ENCODE measurements at places on chromosomes 3 and 15.

- no peak for DNase-seq
Measured at GRCh38 chr3:178880274-178880673, 191.3 kb downstream of the ZMAT3 start.

DNA sequence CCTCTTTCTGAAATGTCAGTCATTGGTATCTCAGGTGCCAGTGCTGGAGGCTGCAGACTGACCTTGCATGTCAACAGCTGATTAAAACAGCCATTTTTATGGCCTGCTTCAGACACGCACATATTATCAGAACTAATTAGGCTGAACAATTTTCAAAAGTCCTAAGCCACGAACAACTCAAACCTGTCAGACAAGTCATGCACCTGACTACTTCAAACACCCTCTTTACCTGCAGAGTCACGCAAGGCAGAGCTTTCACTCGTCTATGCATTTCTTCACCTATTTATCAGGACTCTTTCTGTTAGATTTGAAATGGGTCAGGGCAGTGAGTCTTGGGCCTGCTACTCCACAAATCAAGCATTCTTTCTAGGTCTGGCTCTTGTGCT lies 26.7 kb downstream of the CLK3 start:
- DNase-seq, result no peak

DNA sequence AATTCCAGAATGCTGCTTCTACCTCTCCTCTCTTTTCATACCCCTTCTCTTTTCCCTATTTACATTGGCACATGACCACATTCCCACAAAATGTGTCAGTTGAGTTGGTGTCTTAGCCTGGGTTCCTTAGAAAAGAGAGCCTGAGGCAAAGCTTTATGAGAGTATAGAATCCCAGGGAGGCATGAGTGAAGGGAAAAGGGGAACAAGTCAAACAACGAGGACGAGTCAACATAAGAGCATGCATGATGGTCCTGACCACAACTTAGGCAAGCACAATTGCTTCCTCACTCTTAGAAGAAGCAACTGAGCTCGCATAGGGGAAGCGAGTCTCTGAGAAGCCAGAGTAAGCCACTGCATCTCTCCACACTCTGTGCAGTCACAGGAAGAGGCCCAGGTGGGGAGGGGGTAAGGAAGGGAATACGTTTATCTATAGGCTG lies 15.4 kb upstream of the ZNF774 start:
- no peak for DNase-seq

GRCh38 chr15:63391669-63392360 lies 10.2 kb upstream of the CA12 start:
- DNase-seq, result no peak

GRCh38 chr15:66394472-66394871 lies 7.8 kb downstream of the MAP2K1 start:
- no peak for DNase-seq

- no peak for DNase-seq
Measured at GRCh38 chr3:46133285-46133684, 74.8 kb downstream of the CCR1 start.

DNA sequence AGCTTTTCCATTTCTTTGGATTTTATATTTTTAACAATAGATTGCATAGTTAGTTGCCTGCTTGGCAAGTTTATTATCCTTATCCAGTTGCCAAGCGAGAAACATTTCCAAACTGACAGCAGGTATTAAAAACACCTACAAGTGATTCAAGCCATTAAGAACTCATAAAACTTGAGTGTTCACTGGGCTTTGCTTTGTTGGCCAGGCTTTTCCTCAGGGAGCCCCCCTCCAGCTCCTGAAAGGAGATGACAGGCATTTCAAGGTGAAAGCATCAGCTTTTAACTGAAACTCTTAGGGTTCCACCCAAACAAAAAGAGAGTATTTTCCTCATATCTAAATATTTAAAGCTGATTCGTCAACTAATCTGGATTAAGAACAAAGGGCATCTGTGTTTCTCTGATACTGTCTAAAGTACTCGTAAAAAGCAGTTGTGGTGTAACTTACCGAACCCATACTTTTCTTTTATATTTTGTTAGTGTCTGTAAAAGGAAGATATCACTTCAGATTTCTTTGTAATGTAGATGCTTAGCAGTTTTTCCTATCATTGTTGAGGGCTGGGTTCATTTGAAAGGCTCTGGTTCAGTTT lies 363.4 kb downstream of the OTOL1 start:
- DNase-seq, result no peak

- DNase-seq, result peak; percentile 88
Measured at GRCh38 chr3:190120269-190121060, at the start of gene P3H2. Gene P3H2, minus strand, starts transcription at chr3:190120897. Its CDS starts 166 bp downstream, at chr3:190120731.

- DNase-seq, result no peak
Measured at GRCh38 chr3:58329150-58329921, 3.4 kb upstream of the PXK start.

DNA sequence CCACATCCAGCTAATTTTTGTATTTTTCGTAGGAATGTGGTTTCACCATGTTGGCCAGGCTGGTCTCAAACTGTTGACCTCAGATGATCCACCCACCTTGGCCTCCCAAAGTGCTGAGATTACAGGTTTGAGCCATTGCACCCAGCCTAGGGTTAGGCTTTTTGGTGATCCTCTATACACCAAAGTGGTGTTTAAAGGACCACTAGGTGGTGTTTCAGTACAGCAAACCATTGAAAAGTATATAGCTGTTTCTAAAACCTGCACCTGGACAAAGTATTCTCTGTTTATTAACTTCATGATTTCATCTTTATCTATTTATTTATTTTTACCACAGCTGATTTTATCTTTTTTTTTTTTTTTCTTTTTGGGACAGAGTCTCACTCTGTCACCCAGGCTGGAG lies 68.4 kb downstream of the MINDY2 start:
- no peak for DNase-seq

DNA sequence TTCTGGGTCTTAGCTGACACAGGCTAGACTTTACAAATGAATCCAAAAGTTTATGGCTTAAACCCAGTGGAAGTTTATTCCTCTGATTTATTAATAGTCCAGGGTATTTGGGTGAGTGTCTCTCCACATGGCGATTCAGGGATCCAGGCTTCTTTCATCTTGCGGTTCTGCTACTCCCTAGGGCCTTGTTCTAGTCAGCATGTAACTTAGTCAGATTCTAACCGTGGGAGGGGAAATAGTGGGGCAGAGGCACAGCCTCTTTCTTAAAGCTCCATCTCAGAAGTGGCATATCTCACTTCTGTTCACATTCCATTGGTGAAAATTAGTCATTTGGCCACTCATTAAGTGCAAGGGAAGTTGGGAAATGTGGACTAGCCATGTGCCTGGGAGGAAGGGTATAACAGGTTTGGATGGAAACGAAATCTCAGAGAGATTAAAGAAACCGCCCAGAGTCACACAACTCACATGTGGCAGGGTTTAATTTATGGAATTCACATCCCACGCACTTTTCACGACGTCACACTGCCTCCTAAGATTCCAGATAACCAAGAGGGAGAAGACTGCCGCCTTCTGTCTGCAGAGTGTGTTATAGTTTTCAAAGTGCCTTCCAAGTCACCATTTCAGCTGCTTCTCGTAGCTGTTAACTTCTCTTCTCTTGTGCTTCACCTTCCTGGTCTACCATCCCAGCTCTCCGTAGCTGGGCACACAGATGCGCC lies 11.4 kb upstream of the RASGRF1 start:
- DNase-seq, result no peak

GRCh38 chr3:148106062-148106461 lies 591.6 kb upstream of the AGTR1 start:
- no peak for DNase-seq

DNA sequence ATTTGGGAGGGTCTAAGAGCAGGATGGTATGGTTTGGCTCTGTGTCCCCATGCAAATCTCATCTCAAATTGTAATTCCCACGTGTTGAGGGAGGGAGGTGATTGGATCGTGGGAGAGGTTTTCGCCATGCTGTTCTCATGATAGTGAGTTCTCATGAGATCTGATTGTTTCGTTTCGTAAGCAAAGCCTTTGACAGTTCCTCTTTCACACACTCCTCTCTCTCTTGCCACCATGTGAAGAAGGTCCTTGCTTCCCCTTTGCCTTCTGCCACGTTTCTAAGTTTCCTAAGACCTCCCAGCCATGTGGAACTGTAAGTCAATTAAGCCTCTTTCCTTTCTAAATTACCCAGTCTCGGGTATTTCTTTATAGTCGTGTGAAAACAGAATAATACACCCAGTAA lies 553.7 kb downstream of the TAFA4 start:
- DNase-seq, result no peak

- DNase-seq, result no peak
Measured at GRCh38 chr3:28239108-28239507, 2.3 kb upstream of the CMC1 start.

GRCh38 chr3:14564741-14565140 lies 24.6 kb upstream of the GRIP2 start:
- no peak for DNase-seq

- no peak for DNase-seq
Measured at GRCh38 chr3:147426931-147427330, 17.8 kb downstream of the ZIC1 start.

DNA sequence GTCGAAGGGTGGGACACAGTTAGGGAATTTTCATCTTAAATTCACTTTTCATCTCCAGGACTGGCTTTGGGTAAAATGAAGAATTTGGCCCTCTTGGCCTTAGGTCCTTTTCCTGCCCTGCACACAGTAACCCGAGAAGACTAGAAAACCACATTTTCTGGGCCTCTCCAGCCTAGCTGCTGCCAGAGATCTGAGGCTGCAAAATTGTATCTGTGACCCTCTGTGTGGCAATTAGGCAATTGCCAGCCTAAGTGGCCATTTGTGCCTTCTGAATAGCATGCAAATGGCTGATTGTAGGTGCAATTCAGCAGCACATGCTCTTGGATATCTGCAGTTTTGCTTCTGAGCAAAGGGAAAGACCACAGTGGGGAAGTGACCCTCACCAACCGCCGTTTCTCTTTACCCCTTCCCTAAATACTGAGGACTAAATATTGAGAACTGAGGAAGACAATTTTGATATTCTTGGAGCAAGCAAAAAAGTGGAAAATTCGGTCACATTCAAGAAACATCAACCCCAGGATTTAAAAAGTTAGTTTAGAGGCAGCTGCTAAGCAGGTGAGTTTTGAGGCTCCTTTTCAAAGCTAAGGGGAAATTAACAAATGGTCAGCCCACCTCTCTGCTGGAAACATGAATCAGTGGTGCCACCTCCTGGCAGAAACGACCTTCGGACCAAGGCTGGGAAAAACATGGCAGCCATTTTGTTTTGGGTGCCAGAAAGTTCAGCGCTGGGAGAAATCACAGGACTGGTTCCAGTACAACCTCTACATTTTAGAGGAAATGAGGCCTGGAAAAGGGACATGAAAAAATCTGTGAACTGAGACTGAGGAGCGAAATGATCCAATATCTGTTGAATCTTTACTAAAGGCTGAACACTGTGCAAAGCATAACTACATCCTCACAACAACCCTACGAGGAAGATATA lies 56.6 kb upstream of the PRTG start:
- peak; percentile 73 for DNase-seq

- DNase-seq, result no peak
Measured at GRCh38 chr3:13574798-13575451, 26.0 kb downstream of the FBLN2 start.

DNA sequence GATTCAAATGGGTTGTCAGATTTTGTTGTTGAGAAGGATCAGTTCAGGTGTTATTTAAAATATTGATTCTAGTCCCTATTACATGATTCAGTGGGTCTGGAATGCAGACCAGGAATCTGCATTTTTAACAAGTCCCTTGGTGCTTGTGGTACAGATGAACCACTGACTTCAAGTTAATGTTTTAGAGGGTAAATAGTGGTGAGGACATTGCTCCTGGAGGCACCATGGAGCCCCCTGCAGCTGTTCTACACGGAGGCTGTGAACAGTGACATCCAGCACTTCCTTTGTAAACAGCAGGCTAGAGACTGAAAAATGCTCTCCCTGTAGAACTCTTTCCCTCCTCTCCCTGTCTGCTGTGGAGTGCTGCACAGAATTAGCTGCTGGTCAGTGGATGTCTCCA lies 4.8 kb upstream of the FSIP1 start:
- no peak for DNase-seq

GRCh38 chr15:66186049-66186825 lies 67.3 kb downstream of the MEGF11 start:
- no peak for DNase-seq

GRCh38 chr3:83873550-83873949 lies 1085.2 kb upstream of the CADM2 start:
- no peak for DNase-seq

DNA sequence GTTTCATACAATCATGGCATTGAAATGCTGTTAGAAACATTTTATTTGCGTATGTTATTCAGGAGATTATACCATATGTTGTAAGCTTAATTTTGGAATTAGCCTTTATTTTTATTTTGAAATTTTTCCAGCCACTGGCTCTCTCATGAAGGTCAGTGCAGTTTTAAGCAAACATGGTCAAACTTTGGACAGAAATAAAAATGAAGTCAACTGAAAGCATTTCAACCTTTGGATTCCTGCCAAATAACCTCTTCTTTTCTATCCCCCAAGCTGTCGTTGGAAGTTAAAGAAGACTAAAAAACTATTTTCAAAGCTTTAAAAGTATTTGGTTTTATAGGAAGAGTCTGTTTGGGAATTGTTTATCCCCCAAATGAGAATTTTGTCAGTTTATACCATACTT lies 846.6 kb downstream of the MCTP2 start:
- DNase-seq, result no peak

DNA sequence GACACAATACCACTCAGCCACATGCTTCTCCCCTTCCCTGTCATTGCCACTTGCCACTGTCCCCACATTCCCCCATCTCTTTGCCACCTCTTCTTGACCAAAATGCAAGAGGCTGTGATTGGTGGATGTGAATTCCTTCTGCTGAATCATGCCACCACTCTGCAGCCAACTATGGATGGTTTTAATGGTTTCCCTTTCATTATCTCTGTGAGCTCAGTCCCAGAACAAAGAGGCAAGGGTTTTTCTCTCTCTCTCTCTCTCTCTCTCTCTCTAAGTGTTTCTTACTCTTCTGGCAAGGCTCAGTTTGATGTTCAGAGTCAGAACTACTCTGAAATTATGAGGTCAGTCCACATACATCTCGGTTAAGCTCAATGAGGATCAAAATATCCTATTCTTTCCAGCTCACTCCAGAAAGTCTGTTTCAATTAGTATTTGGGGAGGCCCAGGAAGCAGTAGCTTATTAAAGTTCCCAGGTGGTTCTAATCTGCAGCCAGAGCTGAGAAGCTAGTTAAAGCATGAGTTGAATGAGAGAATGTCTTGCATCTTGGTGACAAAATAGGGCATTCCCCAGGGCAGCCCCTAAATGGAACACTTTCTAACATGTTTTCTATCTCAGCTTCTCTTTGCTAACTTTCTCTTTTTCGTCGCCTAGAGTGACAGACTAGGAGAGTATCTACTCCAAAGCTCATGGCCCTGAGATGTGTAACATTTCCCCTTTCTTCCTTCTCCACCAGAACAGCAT lies 8.5 kb upstream of the ILDR1 start:
- DNase-seq, result no peak

- no peak for DNase-seq
Measured at GRCh38 chr15:74808078-74808839, 4.4 kb upstream of the LMAN1L start.

DNA sequence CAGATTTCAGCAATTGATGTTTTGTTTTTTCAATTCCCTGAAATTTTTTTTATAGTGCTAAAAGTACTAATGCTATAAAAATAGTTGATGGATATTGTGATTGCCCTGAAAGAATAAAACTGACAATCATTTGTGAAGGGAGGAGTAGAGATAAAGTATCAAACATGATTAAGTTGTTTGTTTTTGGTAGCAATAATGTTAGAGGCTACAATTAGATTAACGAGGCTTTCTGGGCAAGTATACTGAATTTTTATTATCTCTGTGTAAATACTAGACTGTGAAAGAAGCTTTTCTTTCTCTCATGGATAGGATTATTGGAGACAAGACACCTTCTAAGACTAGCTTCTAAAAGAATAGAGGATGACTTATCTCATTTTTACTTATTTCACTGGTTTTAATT lies 15.6 kb downstream of the NR1D2 start:
- no peak for DNase-seq
